ENCODE measurements at places on chromosomes 3 and 15.

DNA sequence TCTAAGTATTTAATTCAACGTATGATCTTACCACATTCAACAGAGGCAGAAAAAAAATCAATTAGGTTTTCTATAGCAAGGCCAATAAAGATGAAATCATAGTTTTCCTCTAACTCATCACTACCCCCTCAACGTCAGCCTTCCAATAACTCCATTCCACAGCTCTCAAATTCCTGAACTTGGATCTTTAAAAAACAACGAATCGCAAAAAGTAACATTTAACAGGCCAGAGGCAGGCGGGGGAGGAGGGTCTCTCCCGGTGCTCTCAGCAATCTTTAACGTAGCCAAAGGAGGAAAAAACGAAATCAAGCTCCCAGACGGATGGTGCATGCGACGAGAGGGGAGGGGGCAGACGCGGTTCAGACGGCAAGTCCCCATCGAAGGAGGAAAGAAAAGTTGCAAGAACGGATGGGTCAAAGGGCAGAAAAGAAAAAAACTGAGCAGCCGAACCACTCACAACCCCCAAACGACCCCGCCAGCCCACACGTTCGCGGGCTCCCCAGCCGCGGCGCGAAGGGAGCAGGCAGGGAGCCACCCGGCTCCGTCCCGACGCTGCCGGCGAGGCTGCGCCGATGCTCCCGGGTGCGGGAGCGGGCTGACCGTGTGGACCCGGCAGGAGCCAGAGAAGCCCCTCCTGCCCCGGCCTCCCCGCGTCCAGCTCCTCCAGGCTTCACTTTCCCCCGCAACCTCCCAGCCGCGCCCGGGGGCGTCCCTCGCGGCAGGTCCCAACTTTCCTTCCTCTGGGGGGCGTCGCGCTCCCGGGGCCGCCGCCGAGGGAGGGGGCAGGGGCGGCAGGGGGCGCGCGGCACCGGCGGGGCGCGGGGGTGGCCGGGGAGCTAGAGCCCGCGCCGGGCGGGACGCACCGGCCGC, 703 bp downstream of the PEAK1 start:
- no peak for DNase-seq

DNA sequence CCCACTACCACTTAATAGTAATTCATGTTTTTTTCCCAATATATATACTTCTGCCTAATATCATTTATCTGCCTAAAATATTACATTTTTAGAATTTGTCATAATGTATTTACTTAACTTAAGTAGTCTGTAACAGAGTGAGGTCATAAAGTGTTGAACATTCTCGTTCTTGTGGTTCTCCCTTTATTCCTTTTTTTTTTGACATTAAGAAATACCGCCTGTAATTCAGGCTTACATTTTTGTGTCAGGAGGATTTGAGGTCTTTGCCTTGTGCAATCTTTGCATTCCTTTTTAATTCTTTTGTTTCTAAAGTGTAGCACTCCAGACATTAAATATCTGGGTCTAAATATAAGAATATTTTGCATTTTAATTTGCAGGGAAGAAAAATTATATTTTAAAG, 315.4 kb downstream of the PTPRG start:
- DNase-seq, result no peak

DNA sequence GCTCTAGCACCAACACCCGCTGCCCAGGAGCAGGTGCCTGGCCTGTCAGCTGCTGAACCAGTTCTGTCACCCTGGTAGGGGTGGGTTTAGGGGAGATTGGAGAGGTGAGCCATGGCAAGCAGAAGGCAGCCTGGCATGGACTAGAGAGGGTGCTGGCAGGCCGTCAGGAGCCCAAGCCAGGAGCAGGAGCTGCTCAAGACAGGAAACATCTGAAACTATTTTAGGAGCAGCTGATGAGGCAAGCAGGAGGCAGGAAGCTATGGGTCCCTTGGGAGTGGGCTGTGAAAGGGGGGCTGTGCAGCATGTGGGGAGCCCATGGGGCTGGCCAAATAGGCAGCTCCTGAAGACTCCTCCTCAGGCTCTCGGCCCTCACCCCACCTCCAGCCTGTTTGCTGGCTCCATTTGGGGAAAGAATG, 2.3 kb downstream of the INKA1 start:
- no peak for DNase-seq

DNA sequence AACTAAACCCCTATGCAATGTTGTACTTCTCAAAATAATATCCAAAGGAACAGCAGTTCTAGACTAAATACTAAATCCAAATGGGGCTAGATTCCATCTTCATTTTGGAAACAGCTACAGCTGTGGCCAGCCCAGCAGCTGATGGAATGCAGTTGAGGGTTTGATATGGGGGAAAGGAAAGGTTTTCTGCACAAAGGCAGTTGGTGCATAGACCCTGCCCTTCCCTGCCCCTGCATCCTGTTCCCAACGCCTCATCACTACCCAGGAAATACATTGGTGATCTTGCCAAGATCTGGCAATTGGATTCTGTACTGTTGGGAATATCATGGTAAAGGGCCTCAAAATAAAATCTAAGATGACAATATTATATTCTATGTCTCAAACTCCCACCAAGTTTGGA, 43.9 kb downstream of the DTWD1 start:
- no peak for DNase-seq

DNA sequence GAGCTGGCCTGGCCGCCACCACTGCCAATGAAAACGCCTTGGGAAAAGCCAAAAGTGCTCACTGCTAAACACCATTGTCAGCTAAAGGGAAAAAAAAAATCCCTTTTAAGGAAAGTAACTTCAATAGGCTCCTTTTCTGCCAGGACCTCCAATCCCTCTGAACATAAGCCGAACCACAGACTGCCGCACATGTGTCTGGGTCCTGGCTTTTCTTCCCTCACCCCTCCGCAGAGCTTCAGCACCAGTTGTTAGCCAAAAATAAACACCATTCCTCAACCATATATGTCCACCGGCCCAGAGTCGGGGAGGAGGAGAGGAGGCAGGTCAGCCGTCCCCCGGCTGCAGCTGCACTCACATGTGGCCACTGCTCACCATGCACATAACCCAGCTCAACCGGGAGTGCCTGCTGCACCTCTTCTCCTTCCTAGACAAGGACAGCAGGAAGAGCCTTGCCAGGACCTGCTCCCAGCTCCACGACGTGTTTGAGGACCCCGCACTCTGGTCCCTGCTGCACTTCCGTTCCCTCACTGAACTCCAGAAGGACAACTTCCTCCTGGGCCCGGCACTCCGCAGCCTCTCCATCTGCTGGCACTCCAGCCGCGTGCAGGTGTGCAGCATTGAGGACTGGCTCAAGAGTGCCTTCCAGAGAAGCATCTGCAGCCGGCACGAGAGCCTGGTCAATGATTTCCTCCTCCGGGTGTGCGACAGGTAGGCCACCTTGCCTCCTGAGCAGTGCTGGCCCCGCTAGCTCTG, at the start of gene FBXL22:
Gene FBXL22, plus strand, starts transcription at position 350 of the 753 bp plus-strand sequence. Its CDS starts 6 bp downstream, at position 356.
- no peak for DNase-seq

DNA sequence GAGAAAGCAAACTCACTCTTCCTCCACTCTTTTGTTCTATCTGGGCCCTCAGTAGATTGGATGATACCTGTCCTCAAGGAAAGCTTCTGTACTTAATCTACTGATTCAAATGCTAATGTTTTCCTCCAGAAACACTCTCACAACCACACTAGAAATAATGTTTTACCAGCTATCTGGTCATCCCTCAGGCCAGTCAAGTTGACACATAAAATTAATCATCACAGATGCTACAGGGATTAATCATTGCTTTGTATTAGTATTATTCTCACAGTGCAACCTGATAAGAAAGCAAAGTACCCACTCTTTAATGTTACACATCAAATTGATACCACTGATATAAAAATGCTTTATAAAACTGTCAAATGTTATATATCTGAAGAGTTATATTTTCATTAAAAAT, 52.9 kb upstream of the ARL6 start:
- no peak for DNase-seq

DNA sequence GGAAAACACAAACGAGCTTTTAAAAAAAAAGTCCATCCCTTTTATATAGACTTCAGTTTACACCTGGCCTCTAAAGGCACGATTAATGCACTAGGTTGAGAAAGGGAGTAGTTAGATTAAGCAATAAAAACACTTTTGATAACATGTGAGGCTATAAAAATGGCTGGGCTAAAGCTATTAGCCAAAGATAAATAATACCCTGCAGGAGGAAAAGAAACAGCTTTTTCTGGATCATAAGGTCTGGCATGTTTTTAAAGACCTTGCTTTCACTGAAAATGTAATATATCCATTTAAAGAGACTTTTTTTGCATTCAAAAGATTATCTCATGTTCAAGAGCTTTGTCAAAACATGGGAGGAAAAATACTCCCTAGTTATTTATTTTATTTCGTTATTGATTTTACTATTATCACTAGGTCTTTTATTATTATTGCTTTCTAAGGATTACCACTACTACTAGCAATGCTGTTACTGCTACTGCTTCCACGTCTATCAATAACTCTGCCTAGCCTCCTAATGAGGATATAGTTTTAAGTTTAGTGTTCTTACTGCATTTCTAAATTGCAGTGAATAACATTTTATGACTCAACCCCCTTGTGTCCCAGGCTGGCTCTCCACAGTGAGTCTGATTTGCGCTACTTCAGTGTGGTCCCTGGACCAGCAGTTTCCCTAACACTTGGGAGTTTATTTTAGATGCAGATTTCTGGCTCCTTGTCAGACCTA, 93.4 kb downstream of the THRB start:
- no peak for DNase-seq

DNA sequence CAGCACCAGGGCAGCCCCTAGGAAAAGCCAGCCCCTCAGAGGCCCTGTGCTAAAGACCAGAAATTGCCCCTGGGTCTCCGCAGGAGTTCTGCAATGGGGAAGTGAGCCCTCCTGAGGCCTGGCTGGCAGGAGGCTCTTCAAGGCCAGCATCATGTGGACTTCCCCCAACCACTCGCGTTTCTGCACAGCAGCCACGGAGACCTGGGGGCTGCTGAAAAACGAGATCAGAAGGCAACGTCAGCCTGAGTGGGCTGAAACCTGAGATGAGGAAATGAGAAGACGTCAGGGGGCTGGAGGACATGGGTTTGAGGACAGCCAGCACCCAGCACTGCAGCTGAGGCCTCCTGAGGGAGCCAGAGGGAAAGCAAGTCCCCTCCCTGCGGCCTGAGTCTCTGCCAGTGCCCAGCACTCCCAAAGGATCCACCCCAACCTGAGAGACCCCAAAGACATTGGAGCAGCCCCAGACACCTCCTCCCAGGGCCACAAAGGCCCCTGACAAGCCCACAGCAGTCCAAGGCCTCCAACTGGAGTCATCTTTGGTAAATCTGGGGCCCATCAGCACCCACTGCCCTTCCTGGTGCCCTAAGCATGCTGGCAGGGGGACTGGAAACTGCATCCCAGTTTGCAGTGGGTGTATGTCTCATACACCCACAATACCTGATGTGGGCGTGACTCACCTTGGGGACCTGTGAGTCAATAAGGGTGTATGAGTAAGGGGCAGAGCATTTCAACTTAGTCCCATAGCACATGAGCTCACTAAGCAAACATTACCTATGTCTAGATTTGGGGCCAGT, 29.2 kb upstream of the CYP11A1 start:
- no peak for DNase-seq

- no peak for DNase-seq
These were observed 3.7 kb downstream of the MLF1 start for GRCh38 chr3:158574646-158575045.

DNA sequence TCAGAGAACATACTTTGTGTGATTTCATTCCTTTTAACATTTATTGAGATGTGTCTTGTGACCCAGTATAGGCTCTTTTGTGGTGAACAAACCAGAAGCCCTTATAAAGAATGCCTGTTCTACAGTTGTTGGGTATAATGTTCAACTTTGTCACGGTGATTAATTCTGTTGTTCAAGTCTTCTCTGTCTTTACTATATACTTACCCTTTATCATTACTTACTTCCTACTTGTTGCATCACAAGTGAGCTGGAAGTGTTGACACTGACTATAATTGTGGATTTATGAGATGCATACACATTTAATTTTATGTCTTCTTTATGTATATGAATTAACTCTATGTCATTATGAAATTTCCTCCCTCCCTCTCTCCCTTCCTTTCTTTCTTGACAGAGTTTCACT, 59.7 kb upstream of the TBL1XR1 start:
- DNase-seq, result no peak

DNA sequence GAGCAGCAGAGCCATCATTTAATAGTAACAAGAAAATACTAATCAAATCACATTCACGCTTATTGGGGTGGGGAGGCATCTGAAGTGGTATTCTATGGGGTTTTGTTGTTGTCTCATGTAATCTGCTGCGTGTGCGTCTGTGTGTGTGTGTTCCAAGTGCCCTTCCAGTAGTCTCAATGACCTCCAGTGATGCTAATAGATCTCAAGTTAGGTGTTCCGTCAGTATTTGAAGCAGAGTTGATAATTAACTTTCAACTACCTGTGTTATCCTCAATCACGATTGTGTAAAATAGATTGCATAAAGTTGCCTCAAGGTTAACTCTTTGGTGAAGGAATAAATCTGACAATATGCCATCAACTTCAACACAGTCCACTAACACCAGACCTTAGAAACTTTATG, 375.0 kb downstream of the MECOM start:
- DNase-seq, result no peak

GRCh38 chr3:125641891-125642290, 46.6 kb upstream of the OSBPL11 start:
- no peak for DNase-seq

GRCh38 chr3:170425491-170426239, 7.0 kb downstream of the CLDN11 start:
- no peak for DNase-seq
